ENCODE measurements at places on chromosomes 12 and 14. TPM values are rescaled to one million over a fixed set of nuclear protein-coding genes. Genes with fewer than 3 reads are reported as not detected.
A peak's percentile ranks its signal among the peaks of the same experiment; 100 is the strongest.

DNA sequence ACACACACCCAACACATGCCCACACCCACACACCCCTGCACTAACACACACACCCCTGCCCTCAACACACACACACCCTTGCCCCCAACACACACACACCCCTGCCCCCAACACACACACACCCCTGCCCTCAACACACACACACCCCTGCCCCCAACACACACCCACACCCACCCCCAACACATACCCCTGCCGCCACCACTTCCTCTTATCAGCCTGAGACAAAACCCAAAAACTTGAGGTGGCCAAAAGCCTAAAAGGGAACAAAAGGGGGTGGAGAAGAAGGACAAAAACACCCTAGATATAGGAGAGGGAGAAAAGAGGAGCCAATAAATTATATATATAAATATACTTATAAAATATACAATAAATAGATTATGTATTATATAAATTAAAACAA lies 9.1 kb upstream of the DEGS2 start:
- H3K27ac ChIP-seq: no peak overlapping the region
- no peaks in the 10 kb centered on the region for H3K36me3 ChIP-seq
- H3K4me3 ChIP-seq: no peak overlapping the region

DNA sequence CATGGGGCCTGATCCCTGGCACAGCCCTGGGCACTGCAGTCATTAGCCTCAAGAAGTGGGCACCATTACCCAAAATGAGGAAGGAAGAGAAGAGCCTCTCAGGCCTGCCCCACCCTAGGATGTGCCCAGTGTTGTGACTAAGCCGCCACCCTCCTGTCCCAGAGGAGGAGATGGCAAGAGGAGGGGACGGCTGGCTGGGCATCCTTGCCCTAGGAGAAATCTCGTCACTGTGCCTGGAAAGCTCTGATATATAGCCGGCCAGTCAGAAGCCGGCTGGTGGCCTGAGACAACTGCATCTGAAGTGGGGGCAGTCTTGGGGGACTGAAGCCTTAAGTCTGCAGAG lies 115.2 kb downstream of the LGMN start:
- no peaks in the 10 kb centered on the region for H3K27me3 ChIP-seq
- H3K36me3 ChIP-seq: no peaks in the 10 kb centered on the region
- H3K4me1 ChIP-seq: peaks cover 5% of the 10 kb centered on the region
- peak; percentile 72 for DNase-seq

Gene OAS2
- total RNA-seq: 57.7 TPM

Gene LAG3
- total RNA-seq: 1.5 TPM

DNA sequence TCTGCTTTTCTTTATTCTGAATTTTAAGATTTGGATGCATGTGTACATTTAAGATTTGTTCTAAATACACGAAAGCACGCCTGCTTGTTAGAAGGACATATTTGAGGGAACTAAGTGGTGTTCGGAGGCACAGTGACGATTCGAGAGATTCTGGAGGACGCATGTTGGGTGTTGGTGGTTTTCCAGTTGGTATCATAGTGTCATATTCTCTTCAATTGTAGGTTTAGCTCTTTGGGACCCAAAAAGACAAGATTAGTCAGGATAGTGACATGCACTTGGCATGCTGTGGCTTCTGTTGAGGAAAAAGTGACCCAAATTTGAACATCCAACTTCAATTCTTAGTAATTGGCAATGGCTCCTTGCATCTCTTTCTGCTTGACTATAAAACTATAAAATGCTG lies 30.1 kb downstream of the PRKCH start:
- DNase-seq: no peak
- no peaks in the 10 kb centered on the region for H3K36me3 ChIP-seq
- H3K4me1 ChIP-seq: peaks cover 48% of the 10 kb centered on the region
- no peak overlapping the region for H3K27ac ChIP-seq

Gene GPR137C
- total RNA-seq: 1.5 TPM

- H3K4me1 ChIP-seq: no peaks in the 10 kb centered on the region
- H3K27ac ChIP-seq: no peak overlapping the region
- H3K36me3 ChIP-seq: no peaks in the 10 kb centered on the region
Observed at GRCh38 chr12:81221681-81222080, 143.8 kb downstream of the ACSS3 start.

- DNase-seq: no peak
- H3K36me3 ChIP-seq: peaks cover 3% of the 10 kb centered on the region
- no peak overlapping the region for H3K27ac ChIP-seq
Observed at GRCh38 chr12:111687952-111688351, 2.1 kb downstream of the ACAD10 start.

Gene SETD1B
- 18.4 TPM for total RNA-seq

- H3K4me3 ChIP-seq: no peak overlapping the region
- H3K27me3 ChIP-seq: no peaks in the 10 kb centered on the region
- DNase-seq: no peak
- no peaks in the 10 kb centered on the region for H3K4me1 ChIP-seq
- H3K27ac ChIP-seq: no peak overlapping the region
- no peaks in the 10 kb centered on the region for H3K36me3 ChIP-seq
Observed at GRCh38 chr12:120928864-120929652, 24.9 kb upstream of the SPPL3 start.

Gene GALNT9
- total RNA-seq: 1.6 TPM

Gene KRT79
- total RNA-seq: 5.4 TPM

Gene ADGRD1
- total RNA-seq: 113 TPM

Gene KITLG
- 68.1 TPM for total RNA-seq

DNA sequence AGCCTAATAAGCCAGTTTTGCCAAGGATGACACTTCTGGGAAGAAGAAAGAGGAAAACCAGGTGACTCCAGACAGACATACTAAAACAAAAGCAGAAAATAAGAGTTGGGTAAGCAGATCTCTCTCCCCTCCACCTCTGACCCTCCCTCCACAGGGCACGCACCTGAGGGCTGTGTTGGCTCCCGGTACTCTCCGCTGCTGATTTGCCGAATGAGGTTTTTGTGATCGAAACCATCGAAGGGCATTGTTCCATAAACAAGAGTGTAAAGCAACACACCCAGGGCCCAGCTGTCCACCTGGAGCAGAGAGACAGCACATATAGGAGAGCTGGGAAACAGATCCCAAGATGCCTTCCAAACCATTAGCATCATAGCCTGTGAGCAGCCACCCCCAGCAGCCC lies 68.1 kb downstream of the NUAK1 start:
- no peak for DNase-seq
- H3K4me1 ChIP-seq: peaks cover 43% of the 10 kb centered on the region
- peaks cover 48% of the 10 kb centered on the region for H3K36me3 ChIP-seq
- H3K27me3 ChIP-seq: no peaks in the 10 kb centered on the region
- no peak overlapping the region for H3K4me3 ChIP-seq

- H3K4me1 ChIP-seq: no peaks in the 10 kb centered on the region
- H3K36me3 ChIP-seq: no peaks in the 10 kb centered on the region
- DNase-seq: no peak
- no peaks in the 10 kb centered on the region for H3K27me3 ChIP-seq
Observed at GRCh38 chr12:117313926-117314325, 47.5 kb downstream of the NOS1 start.

DNA sequence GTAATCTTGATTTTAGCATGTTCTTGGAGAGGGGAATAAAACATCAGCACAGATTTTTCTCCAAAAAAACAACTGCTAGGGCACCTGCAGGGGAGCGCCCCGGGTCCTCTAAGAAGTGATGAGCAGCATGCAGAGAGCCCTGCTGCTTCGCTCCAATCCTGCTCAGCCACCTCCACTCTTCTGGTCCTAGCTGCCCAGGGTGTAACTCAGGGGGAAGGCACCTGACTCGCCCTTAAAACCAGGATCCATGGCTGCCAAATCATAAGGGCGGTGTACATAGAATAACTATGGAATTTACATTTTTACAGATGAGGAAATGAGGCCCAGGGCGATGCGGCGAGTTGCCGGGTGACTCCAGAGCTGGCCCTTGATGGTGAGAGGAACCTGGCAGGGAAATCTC lies 204.7 kb downstream of the CALM1 start:
- H3K36me3 ChIP-seq: no peaks in the 10 kb centered on the region
- no peak for DNase-seq
- H3K4me3 ChIP-seq: no peak overlapping the region
- no peaks in the 10 kb centered on the region for H3K27me3 ChIP-seq
- no peak overlapping the region for H3K27ac ChIP-seq
- H3K4me1 ChIP-seq: peaks cover 16% of the 10 kb centered on the region

DNA sequence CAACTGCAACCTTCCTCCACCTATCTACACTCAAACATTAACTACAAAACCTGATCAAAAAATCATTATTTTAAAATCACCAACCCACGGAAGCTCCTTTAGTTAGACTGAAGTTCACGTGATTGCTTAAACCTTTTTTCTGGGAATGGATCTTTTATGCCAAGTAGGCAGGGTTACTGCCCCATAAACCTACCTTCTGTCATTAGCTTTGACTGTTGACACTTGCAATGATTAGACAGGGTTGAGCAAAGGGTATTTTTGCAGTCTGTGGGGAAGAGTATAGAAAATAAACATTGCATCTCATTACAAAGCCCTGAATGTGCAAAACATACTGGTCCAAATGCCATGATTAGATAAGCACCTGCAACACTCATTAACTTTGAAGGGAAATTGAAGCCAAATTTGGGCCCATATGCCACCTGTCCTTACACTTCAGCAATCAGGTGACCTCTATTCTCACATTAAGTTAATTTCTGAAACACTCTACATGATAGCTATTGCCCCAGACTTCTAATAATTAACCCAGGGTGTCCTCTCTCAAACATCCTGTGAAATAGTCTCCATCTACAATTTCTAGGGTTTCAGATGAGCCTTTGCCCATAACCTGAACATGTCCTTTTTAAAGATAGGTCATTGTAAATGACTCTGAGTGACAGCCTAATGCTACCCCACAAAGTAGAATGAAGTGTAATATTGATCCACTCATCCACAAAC lies 156.0 kb upstream of the PLEKHG7 start:
- H3K36me3 ChIP-seq: no peaks in the 10 kb centered on the region
- no peak for DNase-seq
- peaks cover 15% of the 10 kb centered on the region for H3K4me1 ChIP-seq
- no peak overlapping the region for H3K27ac ChIP-seq
- H3K4me3 ChIP-seq: no peak overlapping the region

Gene LMNTD1
- total RNA-seq: not detected

Gene CFAP54
- total RNA-seq: 0.75 TPM

Gene ESR2
- total RNA-seq: 1.3 TPM

- no peaks in the 10 kb centered on the region for H3K4me1 ChIP-seq
- DNase-seq: no peak
- no peaks in the 10 kb centered on the region for H3K27me3 ChIP-seq
- H3K36me3 ChIP-seq: no peaks in the 10 kb centered on the region
- no peak overlapping the region for H3K27ac ChIP-seq
Observed at GRCh38 chr12:45547822-45548221, 181.7 kb upstream of the ARID2 start.

Gene MRPL52
- 58.4 TPM for total RNA-seq

GRCh38 chr12:81610955-81611889 lies 147.9 kb downstream of the PPFIA2 start:
- H3K27me3 ChIP-seq: no peaks in the 10 kb centered on the region
- no peaks in the 10 kb centered on the region for H3K4me1 ChIP-seq
- H3K4me3 ChIP-seq: no peak overlapping the region
- H3K27ac ChIP-seq: no peak overlapping the region

Gene FSCB
- total RNA-seq: not detected

GRCh38 chr14:101783260-101784016 lies 21.9 kb downstream of the PPP2R5C start:
- no peak overlapping the region for H3K27ac ChIP-seq
- DNase-seq: no peak
- peaks cover 8% of the 10 kb centered on the region for H3K4me1 ChIP-seq

Gene C12orf42
- not detected for total RNA-seq

- no peaks in the 10 kb centered on the region for H3K27me3 ChIP-seq
- no peak overlapping the region for H3K4me3 ChIP-seq
- H3K4me1 ChIP-seq: no peaks in the 10 kb centered on the region
- no peak for DNase-seq
Observed at GRCh38 chr14:75081660-75082229, 12.3 kb downstream of the ZC2HC1C start.

Gene TGM1
- 12.3 TPM for total RNA-seq

DNA sequence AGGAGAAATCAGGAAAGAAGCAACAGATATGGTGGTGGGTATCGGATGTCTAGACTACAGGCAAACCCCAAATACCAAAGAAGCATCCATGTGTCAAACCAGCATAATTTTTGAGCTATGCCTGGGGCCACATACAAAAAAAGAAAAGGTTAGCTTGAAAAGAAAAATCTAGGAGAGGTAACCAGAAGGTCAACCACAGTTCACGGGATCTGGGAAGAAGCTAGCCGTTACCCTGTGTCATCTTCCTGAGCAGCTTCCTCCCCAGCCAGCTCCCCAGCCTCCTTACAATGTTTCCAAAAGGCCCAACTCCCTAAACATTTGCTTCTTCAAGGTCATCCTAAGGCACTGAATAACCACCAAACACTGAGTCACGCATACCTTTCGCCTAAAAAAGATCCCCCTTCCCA lies 3.1 kb downstream of the SINHCAF start:
- no peak for DNase-seq
- peak overlapping the region; percentile 82 for H3K4me3 ChIP-seq
- peaks cover 28% of the 10 kb centered on the region for H3K4me1 ChIP-seq
- peak overlapping the region; percentile 91 for H3K27ac ChIP-seq
- H3K36me3 ChIP-seq: no peaks in the 10 kb centered on the region

DNA sequence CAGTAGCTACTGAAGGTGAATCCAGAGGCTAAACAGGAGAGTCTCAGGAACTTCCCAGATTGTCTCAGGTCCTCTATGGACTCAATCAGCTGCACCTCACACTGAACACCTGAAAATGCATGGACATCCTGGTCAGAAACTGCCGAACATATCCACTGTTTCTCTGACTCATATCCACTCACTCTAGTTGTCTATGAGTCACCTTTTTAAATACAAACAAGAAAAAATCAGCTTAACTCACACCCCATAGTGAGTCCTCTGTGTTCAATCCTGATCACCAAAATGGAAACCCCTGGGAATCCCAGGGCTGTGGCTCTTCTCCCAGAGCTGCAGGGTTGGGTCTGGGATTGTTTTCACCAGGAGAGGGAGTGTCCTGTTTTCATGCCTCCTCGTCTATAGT lies 556.7 kb downstream of the TMEM121 start:
- no peaks in the 10 kb centered on the region for H3K4me1 ChIP-seq
- no peak overlapping the region for H3K4me3 ChIP-seq
- H3K27ac ChIP-seq: no peak overlapping the region
- H3K36me3 ChIP-seq: no peaks in the 10 kb centered on the region
- no peaks in the 10 kb centered on the region for H3K27me3 ChIP-seq

Gene KRT74
- not detected for total RNA-seq

GRCh38 chr12:86389949-86390348 lies 133.8 kb upstream of the MGAT4C start:
- no peak for DNase-seq
- H3K27ac ChIP-seq: no peak overlapping the region
- no peak overlapping the region for H3K4me3 ChIP-seq
- H3K4me1 ChIP-seq: no peaks in the 10 kb centered on the region
- H3K36me3 ChIP-seq: no peaks in the 10 kb centered on the region

- H3K36me3 ChIP-seq: no peaks in the 10 kb centered on the region
- DNase-seq: no peak
- H3K4me3 ChIP-seq: no peak overlapping the region
Observed at GRCh38 chr12:3224530-3224903, 147.3 kb downstream of the TSPAN9 start.
